Type B pancreatic cell (in vitro differentiated cells): ENCODE measurements at places on chromosomes 3 and 15.

DNA sequence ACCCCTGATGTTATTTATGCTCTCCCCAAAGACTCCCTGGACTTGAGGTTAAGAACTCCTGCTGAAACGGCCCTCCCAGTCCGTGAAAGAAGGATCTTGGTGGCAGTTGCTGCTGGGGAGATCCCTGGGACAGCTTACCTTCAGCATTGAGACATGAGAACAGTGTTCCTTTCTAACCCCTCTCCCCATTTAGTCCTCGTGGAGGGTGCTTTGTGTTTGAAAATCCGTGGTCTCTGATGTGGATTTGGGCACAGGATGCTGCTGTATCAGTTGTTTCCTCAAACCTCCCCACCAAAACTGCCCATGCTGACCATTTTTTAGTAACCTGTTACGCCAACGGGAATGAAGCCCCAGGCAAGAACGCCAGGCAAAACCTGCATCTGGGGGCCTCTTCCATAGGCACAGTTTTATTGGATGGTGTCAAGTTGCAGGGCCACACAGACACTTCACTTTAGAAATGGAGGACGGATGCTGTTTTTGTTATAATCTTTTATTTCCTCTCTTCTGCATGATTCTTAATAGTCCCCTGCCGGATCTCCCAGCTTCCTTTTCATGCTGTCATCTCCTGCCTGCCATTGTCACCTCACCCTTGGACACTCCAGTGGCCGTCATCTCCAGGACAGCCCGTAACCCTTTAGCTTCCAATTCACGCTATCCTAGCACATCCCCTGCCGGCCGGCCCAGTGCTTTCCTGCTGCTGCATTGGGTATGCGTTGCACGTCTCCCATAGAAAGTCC lies 31.7 kb upstream of the CEMIP start:
- DNase-seq: no peak

DNA sequence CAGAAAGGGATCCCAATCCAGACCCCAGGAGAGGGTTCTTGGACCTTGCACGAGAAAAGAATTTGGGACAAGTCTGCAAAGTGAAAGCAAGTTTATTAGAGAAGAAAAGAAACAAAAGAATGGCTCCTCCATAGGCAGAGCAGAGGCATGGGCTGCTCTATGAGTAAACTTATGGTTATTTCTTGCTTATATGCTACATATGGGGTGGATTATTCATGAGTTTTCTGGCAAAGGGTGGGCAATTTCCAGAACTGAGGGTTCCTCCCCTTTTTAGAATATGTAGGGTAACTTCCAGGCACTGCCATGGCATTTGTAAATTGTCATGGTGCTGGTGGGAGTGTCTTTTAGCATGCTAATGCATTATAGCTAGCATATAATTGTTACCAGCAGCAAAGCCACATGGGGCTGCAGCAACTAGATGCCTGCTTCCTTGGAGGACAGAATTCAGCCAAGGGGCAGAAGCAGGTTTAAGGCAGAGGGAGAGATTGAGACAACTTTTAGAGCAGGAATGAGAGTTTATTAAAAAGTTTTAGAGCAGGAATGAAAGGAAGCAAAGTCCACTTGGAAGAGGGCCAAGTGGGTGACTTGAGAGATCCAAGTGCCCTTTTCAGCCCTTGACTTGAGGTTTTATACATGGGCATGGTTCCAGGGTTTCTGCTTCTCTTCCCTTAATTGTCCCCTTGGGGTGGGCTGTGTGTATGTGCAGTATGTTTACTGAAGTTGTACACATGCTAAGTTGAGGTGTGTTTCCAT lies 41.3 kb downstream of the METTL6 start:
- DNase-seq: no peak

DNA sequence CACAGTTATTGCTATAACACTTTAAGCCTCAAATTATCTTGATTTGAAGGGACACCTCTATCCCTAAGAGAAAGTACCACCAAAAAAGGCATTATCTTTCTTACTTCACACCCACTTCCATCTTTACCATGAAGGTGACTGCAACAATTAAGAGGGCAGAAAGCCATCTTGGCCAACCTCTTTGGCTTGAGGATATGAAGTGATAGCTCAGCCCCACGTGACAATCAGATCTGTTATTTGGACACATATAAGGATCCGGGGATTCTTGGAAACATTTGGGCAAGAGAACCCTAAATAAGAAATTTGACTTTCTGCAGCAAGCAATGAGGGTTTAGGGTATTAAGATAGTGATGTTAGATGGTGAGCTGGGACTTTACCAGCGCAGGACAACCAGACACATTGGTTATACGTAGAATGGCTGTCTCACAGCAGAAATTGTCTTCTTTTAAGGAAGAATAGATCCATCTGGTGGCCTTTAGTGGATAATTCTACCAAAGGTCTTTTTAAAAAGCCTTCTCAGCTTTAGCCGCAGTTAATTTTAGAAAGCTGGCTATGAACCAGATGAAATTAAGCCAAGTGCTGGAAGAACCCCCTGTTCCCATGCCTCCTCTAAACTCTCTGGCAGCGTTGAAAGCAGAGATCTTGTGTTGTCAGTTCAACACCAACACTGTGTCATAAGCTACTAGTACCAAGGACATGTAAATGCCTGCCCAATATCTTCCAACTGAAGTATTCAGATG lies 12.3 kb downstream of the HCLS1 start:
- no peak for DNase-seq

GRCh38 chr3:66473181-66473580 lies 27.6 kb downstream of the LRIG1 start:
- no peak for DNase-seq

DNA sequence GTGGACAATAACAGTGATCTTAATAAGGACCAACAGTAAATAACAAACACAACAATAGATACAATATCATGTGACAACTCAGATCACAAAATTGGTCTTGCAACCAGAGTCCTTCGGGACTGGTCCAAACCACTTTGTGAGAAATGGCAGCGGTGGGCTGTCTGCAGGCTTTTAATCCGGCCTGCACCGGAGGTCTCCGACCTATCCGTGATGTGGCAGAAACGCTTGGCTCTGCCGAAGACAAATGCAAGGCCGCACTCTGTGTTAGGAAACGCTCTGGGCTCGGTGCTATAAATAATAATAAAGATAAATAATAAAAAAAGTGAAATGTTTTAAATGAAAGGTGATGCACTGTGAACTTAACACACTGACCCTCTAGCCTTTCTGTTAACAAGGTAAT lies 810.6 kb upstream of the NR2F2 start:
- no peak for DNase-seq

- DNase-seq: no peak
These were observed 18.0 kb downstream of the ESYT3 start for GRCh38 chr3:138452436-138452835.

DNA sequence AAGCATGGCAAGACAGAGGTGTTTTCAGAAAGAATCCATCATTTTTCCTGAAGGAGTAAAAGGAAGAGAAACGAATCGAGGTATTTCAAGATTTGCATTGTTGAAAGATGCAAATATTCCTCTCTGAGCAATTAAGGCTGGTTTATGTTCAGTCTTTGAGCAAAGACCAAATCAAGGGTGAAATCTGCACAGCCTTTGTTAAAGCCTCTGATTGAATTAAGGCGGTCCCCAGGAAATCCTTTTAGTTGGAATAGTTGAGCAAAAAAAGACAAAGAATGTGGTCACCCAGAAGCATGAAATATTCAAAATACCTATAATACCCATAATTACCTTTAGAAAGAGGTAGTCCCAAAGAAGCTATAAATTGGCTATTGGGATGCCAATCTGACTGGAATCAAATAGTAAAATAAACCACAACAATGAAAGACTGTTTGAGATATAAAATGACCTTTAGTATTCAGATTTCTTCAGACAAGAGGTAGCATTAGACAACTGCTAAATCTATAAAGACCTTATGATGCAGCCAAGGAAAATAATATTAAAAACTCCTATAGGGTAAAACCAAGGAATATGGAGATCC lies 1218.1 kb downstream of the ROBO2 start:
- DNase-seq: no peak

- no peak for DNase-seq
These were observed 60.2 kb downstream of the FILIP1L start for GRCh38 chr3:100053951-100054620.

DNA sequence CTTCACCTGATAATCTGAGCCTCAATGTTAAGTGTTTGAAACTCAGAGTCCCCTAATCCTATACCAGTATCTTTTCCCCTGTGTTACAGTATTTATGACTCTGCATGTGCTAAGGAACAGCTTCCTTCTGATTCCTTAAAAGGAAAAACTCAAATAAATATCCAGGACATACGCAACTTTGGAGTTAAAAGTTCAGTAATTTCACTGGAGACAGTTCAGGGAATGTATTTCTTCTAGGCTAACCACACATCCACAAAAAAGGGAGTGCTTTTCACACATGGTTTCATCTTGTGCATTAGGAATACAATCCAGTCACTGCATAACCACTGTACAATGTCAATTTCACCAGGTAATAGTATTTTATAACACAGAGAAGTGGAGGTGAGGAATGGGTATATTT lies 31.0 kb downstream of the PGBD4 start:
- DNase-seq: no peak

GRCh38 chr15:74519311-74519710 lies 21.7 kb upstream of the ARID3B start:
- no peak for DNase-seq

GRCh38 chr3:41363830-41364523 lies 164.7 kb downstream of the CTNNB1 start:
- DNase-seq: no peak

DNA sequence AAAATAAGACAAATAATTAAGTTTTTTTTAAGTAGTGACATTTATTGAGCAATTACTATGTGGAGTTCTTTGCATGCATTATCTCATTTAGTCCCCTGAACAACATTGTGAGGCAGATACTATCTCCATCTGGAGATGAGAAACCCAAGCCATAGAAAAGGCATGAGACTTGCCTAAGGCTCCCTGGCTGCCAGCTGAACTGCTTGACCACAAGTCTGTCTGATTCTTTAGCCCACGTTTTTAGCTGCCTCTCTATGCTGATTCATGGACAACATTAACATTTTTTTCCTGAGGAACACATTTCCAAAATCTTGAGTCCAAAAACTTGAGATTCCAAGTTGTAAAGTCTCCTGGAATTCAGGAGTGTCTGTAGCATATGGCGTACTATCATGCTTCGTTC lies 263.6 kb upstream of the GOLGA6L4 start:
- no peak for DNase-seq

DNA sequence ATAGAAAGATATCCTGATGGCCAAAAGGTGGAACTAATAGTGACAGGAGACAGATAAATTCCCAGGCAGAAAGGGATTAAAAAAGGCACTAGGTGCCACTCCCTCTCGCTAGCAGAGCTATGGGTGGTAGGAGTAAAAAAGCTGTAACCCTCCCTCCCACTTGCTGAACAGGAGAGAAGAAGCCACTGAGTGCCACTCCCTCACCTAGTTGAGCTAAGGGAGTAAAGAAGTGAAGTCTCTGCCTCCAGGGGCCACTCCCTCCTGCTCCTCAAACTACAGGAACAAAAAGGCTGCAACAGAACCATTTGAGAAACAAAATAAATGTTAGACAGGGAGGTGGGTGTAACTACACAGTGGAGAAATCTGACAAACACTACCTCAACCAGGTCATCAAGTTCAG lies 276.2 kb upstream of the EPHA6 start:
- DNase-seq: no peak

GRCh38 chr15:35191783-35192182 lies 106.7 kb upstream of the NANOGP8 start:
- DNase-seq: no peak

DNA sequence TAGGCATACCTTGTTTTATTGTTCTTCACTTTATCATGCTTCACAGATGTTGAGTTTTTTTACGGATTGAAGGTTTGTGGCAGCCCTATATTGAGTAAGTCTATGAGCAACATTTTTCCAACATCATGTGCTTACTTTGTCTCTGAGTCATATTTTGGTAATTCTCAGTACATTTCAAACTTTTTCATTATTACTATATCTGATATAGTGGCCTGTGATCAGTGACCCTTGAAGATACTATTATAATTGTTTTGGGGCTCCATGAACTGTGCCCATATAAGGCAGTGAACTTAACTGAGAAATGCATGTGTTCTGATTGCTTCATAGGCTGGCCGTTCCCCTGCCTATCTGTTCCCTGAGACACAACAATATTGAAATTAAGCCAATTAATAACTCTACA lies 42.8 kb upstream of the NSMCE3 start:
- no peak for DNase-seq

- DNase-seq: no peak
These were observed 5.1 kb downstream of the LSAMP start for GRCh38 chr3:116440196-116440595.

DNA sequence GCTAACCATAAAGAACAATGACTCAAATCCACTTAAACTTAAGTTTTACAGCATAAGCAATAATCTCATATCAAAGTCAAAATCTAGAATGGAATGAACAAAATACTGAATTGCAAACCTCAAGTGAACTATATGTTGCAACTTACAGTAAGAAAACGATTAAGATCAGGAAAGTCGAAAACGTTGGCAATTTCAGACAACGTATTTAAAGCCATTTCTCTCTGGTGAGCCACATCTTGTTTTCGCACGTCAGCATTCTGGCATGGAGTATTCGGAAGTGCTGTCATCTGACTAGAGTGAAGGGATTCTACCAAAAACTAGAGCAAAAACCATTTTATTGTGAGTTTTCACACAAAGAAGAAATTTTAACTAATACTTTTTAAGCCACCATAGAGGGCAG lies 28.5 kb downstream of the ATR start:
- DNase-seq: no peak

DNA sequence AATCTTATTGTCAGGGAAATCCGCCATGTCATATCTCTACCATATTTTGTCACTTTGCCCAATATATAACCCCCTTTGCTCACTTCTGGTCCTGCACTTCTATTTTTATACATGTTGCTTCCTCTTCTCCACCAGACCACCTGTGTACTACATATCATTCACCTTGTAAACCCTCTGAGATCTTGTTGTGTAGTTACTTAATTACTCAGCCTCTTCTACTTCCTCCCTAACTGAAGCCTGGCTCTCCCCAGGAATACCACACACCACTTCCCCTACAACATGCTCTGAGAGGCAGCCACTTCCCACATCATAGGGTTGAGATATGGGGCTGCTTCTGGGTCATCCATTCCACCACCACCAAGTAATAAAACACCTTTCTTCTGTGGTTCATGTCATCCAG lies 10.0 kb downstream of the HEXA start:
- no peak for DNase-seq

DNA sequence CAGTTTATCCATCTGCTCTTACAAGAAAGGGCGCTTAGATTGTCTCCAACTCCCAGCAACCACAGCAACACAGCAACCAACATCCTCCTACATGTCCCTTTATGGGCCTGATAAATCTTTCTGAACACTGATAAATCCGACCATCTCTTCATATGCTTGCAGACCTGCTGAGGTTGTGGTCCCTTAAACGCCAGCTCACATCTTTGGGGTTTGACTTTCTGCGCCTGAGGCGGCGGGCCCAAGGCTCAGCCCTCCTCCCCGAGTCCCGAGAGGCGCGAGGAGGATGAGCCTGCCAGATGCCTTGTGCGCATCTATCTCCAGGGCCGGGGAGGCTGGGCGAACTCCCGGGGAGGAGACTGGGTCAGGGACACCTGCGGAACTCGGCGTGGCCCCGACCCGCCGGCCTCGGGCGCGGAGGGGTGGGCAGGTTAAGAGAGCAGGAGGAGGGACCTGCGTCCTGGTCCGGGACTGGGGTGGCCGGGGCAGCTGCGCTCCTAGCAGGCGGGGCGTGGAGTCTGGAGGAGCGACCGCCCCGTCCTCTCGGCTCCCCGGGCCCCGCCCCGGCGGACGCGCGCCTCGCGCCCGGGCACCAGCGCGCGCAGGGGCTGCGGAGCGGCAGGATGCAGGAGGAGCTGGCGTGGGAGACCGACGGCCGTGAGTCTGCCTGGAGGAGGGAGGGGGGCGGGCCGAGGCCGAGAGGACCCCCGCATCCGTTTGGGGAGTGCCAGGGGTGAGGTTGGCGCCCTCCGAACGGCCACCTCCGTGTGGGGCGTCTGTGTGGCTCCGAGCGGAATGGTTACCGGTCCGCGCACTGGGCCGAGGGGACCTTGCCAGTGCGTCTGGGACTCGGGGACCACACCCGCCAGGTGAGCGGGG lies at the start of gene ANKDD1A:
TSS of gene ANKDD1A (plus strand) at position 592 of the 876 bp plus-strand sequence. CDS start at position 621, 29 bp downstream.
- peak; percentile 80 for DNase-seq
